ENCODE measurements at places on chromosomes 1 and 21.

DNA sequence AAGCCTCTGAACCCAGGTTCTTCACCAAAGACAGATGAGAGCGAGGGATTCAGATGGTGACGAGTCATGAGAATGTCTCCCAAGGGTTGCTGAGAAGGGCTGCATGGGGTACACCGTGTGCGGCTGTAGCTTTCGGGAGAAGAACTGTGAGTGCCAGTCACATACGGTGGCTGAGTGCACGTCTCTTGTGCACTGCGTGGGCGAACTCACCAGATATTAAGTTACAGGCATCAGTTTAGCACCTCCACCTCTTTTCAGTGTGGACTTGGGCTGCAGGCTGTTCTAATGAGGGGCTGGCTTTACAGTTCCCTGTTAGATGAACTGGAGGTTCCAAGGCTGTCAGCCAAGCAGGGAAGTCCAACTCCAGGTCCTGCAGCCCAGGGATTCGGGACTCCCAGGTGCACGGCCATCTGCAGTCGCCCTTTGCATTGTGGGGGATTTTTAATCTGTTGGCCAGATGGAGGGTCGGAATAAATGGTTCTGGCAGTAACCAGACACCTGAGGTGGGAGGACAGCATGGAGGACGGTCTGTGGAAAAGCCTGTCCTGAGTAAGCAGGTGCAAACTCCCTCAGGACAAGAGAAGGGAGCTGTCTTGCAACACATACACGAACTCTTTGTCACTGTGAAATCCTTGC lies 26.5 kb upstream of the AVPR1B start:
- no peak for DNase-seq

DNA sequence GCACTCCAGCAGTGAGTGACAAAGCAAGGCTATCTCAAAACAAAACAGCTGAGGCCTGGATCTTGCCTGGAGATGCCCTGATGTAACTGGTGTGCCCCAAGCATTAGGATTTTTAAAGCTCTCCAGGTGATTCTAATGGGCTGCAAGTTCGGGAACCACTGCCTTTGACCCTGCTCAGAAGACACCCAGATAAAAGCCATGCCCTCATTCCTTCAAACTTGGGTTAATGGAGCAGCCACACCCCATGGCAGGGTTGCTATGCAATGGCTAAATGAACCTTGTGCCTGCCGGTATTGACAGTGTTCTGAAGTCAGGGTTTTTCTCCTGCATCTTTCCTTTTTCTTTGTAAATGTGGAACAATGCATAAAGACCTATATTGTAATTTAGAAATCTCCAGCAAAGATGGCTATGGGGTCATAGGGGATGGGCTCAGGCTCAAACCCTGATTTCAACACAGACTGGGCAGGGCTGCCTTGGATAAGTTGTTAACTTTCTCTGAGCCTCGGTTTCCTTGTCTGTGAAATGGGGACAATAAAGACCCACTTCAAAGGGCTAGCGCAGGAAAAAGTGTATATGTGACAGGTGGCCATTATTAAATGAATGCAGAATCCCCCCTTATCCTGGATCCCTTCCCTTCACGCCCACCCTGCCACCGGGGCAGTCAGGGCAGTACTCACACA lies 453 bp downstream of the TFF3 start:
- no peak for DNase-seq

- peak; percentile 89 for DNase-seq
Measured at GRCh38 chr1:206461602-206462455, 8.4 kb upstream of the IKBKE start.

GRCh38 chr21:42218836-42219605 lies at the start of gene ABCG1:
Gene ABCG1, plus strand, starts transcription at chr21:42219140. Its CDS starts 123 bp downstream, at chr21:42219263.
- peak; percentile 44 for DNase-seq

- DNase-seq: no peak
Measured at GRCh38 chr1:157968508-157968907, 24.9 kb upstream of the KIRREL1 start.

DNA sequence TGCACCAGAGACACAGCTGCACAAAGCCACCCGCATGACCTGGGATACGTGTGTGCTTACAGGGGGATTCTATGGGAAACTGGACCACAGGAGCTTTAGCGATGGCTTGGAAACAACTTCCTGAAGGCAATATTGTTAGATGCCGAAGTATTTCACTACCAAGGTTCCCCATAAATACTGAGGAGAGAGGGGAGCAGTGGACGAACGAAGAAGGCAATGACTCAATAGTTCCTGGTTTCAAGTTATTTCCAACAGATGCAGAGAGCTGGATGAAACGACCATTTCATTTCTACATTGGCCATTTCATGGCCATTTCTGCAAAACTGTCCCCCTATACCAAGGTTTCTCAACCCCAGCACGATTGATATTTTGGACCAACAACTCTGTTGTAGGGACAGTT lies 61.3 kb downstream of the CD34 start:
- no peak for DNase-seq

DNA sequence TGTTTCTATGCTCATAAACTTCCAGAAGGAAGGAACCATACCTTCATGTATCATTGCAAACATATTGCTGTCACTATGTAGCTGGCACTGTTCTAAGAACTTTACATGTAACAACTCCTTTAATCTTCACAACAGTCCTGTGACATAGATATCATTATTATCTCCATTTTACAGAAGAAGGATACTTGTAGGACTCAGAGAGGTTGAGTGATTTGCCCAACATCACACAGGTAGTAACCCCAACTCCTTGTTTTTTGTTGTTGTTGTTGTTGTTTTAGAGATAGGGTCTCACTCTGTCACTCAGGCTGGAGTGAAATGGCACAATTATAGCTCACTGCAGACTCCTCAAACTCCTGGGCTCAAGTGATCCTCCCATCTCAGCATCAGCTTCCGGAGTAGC lies 7.6 kb upstream of the TRIT1 start:
- DNase-seq: no peak

GRCh38 chr1:3233031-3233430 lies 164.0 kb downstream of the PRDM16 start:
- DNase-seq: no peak

DNA sequence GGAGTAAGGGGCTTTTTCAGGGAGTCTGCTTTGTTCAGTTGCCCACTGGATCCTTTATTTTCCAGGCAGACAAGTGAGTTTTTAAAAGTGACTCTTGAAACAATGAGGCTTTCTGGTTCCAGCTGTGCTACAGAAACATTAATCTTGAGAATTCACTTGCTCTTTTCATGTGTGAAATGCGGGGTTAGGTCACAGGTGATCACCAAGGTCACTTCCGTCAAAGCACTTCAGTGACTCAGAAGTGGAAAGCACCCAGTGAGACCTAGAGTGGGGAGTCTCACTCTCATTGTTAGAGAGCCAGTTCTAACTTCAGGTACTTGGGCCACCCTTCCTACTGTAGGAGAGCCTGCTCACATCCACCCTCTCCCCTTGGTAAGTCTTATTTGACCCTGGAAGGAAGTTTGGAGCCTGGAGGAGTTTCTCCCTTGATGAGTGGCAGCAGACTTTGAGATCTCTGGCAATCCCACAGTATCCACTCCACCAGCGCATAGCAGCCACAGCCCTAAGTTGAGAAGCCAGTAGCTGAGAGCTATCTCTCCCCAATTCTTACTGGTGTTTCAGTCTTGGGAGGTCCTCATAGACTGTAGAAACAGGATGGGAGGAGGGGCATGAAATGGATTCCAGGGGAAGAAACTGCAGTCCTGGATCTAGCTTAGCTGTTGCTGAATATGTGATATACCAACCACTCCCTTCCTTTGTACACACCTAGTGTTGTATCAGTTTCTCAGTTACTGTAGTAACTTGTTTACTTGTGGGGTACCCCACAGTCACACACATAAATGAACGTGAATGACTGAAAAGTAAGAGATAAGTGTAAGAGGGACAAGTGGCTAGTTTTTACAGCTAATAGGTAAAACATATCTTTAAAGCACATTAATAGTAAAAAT lies 3.1 kb downstream of the TACSTD2 start:
- DNase-seq: peak; percentile 46

DNA sequence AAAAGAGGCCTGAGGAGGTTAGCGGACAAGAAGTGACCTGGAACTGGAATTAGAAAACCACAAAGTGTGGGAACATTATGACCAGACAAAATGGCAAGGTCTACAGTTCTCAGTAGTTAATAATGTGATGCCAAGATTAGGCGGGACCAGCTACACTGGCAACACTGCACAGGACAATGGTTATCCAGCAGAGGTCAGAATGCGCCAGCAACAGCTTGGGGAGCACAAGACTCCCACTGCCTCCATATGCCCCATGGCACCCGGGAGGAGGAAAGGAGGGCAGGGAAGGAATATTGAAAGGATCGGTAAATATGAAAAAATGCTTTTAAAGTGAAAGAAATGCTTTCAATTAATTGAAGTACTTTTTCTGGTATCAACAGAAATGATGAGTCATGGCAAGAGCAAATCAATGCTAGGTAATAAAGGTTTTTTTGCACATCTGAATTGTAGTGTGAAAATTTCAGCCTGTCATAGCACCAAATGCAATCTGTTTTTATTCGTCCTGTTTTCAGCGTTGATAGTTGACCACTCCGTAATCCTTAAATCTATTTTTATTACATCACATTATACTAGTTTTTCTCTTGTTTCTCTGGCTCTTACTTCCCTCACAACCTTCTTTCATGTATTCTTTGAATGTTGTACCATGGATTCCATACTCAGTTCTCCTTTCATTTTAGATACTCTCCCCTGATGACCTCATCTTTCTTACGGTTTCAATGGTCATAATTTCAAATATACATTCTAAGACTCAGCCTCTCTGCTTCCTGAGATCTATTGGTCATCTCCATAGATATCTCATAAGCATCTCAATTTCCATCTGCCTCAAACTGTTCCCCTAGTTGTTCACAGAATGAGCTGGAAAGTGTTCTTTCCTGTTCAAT lies 30.7 kb downstream of the VCAM1 start:
- DNase-seq: no peak

DNA sequence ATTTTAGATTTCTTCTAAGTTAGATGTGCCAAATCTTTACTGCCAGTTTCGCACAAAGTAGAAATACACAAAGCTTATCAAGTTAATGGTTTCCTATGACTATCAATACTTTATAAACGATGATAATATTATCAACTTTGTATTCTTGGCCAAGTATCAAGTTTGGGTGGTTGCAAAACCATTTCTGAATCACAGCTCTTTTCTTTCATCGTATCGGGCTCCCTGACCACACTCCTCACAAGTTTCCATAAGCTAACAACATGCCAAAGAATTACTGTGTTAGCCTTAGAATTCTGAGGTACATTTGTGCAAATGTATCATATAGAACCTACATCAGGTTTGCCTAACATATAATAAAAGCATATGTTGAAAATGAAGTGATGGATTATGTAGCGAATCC lies 311.0 kb downstream of the KCTD3 start:
- DNase-seq: no peak

DNA sequence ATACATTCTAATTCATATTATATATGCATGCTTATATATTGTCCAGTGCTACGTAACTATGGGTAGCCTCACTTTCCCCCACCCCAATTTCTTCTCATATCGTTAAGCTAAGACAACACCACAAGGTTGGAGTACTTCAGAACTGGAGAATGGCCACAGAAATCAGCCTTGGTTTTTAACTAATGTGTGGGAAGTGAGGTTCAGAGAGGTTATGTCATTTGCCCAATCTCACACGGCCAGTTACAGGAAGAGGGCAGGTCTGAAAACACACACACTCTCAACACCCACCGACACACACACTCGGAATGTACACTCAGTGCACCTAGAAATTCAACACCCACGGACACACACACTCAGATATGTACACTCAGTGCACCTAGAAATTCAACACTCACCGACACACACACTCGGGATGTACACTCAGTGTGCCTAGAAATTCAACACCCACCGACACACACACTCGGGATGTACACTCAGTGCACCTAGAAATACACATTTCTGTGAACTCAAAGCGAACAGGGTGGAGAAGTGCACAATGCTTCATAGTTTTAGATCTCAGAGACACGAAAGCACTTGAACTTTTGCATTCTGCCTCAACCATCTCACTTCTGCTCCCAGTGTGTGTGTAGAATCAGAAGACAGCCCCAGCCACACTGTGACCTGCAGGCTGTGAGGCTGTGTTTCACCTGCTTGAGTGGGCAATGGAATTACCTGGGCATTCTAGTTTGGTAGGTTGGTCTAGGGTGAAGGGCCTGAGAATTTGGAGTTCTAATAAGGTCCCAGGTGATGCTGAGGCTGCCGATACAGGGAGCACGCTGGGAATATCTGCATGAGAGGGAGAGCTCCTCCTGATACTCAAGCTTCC lies 170.4 kb downstream of the CLIC6 start:
- no peak for DNase-seq

- DNase-seq: no peak
Measured at GRCh38 chr1:22629886-22630285, 6.5 kb upstream of the C1QA start.

- peak; percentile 82 for DNase-seq
Measured at GRCh38 chr21:42463861-42464515, 32.0 kb downstream of the RSPH1 start.

DNA sequence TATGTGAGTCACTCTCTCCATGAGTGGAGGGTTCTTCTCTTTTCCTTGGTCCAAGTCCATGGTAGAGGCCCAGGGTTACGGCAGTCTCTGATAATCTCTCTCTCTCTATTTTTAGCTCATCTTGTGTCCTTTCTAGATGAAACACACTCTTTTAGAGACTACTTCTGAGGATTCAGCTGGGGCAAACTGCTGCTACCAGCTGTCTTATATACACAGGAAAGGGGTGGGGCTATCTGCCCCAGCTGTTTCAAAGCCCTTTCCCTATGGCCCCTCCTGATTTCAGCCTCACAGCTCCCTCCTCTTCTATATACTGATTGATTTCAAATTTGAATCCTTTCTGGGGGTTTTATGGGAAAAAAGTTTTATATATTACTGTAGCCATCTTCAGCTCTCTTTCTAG lies 324.8 kb downstream of the RWDD3 start:
- DNase-seq: no peak

- no peak for DNase-seq
Measured at GRCh38 chr21:20592463-20592862, 405.7 kb upstream of the NCAM2 start.

- no peak for DNase-seq
Measured at GRCh38 chr1:58854576-58854975, 70.7 kb upstream of the JUN start.

DNA sequence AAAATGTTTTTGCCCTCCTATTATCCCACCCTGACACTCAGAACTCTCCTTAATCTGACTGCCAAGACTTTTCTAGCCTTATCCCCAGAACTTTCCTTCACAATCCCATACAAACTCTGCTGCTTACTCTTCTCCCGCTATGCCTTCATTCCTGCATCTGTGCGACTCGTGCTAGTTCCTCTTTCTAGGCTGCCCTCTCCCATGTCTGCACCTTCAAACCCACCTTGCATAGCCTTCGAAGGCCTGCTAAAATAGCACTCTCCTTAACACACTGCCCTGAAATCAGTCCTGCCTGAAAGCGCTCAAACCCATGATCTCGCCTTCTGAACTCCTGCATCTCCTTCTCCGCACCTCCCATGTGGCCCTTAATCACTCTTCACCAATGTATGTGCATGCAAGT lies 2.5 kb upstream of the NCF2 start:
- no peak for DNase-seq
